Progenitor cell of endocrine pancreas (in vitro differentiated cells): ENCODE measurements at places on chromosomes 7 and 10.

DNA sequence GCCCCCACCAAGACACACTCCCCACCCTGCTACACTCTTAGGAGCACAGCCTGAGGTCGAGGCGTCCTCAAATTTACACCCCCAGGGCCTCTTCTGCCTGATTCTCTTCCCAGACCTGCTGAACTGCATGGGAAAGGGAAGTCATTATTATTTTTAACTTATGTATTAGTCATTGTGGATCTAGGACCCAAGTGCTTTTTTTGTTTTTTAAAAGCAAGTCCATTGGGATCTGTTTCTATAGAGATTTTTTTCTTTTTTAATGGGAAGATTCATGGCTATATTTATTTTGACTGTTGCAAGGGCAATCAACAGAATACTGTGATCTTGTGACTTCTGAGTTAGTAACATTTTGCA is 203.8 kb downstream of the ZMYND11 start:
- no peak for DNase-seq

DNA sequence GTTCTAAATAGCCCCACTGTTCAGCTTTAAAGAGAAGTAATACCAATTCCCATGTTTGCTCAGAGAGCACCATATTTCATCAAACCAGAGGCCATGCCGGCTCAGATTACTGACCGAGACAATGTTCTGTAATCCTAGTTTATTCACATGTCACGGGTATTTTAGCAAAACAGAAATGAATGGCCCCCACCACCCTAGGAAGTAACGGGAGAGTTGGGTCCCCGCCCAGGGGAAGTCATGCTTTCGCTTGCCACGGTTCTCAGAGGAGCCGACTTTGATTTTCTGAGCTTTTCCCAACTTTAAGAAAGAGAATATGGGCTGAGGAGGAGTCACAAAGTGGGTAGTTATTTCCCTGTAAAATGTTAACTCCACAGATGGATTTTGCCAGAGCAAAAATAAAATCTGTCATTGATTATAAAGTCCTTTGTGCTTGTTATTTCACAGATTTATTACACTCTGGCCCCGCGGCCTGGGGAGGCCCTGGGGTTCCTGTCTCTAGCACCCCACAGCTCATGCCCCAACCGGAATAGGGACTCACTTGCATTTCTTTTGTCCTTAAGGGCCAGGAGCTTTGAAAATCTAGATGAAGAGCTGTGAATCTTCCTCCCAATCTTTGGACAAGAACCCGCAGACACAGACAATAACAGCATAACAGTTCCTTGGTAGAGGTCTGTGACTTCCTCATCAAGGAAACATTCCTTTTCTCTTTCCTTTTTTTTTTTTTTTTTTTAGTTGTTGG is 3.7 kb upstream of the GDF10 start:
- no peak for DNase-seq

DNA sequence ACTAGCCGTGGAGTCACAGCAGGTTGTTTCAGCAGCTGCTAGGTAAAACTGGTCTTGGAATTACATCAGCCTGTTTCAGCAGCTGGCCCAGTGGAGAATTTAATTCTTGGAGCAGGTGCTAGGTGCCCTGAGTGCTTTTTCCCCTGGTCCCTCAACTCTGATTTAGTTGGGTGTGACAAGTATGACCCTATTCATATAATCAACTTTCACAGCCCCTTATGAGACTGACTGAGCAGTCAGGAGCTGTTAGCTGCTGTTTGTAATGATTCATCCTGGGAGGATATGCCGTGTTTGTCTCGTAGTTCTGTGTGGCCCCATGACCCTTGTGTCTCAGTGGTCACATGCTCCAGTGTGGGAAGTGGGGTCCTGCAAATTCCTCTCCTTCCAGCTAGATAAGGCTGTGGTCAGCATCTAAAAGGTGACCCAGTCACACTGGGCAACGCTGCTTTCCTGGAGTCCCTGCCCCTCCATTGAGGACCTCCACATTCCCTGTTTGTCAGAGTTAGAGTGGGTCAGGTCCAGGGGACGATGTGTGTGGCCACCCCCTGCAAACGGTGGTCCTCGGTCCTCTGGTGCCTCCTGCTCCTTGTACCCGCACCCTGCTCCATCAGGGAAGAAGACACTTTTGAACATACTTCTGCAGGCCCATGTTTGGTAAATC is 28.3 kb downstream of the TBATA start:
- DNase-seq: no peak

GRCh38 chr7:585229-585711 is 65.6 kb upstream of the PDGFA start:
- DNase-seq: no peak

GRCh38 chr7:95322396-95322795 is 1.9 kb downstream of the PON1 start:
- DNase-seq: no peak

- no peak for DNase-seq
These were observed 283.7 kb upstream of the ZMIZ1 start for GRCh38 chr10:78785066-78785465.

DNA sequence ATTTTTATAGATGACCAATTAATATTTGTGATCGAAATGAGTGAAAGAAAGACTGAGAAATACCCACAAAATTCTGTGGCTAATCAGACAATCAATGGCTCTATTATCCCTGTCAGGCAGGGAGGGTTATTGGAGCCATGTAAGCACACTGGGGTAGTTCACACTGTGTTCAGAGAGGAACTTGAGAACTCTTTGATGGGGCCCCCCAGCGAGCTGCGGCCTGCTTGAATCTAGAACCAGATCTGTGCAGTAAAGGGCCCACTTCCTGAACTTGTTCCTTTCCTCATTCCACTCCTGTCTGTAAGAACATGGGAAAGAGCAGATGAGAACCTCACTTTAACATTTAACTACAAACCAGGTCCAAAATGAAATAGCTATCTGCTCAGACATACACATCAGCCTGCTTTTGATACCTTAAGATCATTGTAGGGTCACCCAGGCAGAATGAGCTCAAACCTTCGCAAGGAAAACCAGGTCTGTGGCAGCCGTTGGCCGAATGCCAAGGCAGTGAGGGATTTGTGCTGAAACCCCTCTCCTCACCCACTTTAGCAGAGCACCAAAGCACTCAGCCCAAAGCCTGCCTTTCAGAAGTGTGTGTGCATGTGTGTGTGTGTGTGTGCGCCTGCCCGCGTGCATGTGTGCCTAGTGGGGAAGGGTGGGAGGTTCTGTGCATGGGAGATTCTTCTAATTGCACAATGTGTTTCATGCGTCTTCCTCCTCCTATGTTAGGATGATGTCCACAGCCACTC is 365.6 kb upstream of the MGMT start:
- DNase-seq: no peak

DNA sequence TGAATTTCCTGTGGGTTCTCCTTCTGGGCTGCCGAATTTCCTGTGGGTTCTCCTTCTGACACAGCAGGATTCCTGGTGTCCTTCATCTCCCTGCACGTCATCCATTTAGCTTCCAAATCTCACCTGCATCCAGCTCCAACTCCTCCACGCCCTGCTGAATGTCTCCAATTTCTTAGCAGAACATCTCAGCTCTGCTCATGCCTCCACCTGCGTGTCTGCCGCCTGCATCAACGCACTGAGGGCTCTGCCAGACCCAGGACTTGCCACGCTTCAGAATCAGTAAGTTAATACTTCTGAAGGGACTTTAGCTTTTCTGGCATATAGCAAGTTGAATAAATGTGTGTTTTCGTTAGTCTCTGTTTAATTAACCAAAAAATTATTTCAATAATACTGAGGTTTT is 31.1 kb upstream of the VIPR2 start:
- no peak for DNase-seq

GRCh38 chr10:127915324-127915723 is 8.4 kb downstream of the PTPRE start:
- DNase-seq: no peak

DNA sequence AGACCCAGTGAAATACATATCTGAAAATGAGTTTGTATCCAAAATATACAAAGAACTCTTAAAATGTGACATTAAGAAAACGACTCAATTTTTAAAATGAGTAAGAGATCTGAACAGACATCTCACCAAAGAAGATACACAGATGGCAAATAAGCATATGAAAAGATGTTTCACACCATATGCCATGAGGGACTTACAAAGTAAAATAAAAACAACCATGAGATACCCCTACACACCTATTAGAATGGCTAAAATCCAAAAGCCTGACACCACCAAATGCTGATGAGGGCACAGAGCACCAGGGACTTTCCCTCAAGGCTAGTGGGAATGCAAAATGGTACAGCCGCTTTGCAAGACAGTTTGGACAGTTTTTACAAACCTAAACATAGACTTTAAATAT is 27.9 kb downstream of the GFRA1 start:
- no peak for DNase-seq

GRCh38 chr7:96599288-96599936 is 110.2 kb downstream of the SEM1 start:
- DNase-seq: no peak
